ENCODE measurements at places on chromosomes 7 and 10.

DNA sequence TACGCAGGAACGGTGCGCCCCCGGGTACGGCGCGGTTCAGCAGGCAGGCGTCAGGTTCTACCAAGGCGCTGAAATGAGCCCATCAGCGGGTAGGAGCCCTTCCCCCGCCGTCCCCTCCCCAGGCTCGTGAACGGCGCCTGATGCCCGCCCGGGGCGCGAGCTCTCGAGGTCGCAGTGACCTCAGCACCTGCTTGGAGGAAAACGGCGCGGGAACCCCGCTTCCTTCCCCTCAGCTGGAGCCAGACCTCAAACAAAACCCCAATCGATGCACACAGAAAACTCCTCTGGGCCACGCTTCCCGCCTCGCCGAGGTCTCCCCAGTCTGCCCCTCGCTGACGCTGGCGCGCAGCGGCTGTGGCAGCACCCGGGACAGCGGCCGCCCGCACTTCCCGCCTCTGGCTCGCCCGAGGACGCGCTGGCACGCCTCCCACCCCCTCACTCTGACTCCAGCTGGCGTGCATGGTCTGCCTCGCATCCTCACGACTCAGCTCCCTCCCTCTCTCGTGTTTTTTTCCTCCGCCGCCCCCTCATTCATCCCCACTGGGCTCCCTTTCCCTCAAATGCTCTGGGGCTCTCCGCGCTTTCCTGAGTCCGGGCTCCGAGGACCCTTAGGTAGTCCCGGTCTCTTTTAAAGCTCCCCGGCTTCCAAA, 514 bp upstream of the GAD2 start:
- no peak for DNase-seq

GRCh38 chr7:2266911-2267310, 24.9 kb downstream of the NUDT1 start:
- DNase-seq = peak; percentile 36

DNA sequence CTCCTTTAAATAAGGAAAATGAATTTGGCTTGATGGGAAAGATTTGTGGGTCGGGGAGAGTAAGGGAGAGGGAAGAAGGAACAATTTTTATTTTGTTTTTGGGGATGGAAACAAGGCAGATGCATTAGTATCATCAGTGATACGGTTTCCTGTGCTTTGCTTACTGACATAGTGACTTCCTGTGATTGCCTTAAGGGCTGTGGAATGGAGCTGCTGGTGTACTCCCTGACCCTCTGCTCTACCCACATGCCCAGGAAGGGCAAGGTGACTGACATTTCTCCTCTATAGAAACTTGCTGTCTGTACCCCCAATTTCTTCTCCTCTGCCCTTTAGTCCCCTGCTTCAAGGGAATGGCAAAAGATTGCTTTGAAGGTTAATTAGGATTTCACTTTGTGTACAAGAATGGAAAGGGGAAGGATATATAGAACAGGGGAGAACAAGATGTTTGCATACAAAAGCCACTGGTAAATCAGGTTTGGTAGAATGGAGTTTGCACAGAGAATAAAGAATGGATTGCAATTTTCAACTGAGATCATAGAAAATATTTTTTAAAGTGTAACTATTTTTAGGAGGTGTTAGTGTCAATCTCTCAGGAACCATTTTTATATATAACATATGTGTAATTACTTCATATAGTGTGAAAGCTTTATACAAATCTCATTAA, 129.0 kb upstream of the AGR3 start:
- no peak for DNase-seq

DNA sequence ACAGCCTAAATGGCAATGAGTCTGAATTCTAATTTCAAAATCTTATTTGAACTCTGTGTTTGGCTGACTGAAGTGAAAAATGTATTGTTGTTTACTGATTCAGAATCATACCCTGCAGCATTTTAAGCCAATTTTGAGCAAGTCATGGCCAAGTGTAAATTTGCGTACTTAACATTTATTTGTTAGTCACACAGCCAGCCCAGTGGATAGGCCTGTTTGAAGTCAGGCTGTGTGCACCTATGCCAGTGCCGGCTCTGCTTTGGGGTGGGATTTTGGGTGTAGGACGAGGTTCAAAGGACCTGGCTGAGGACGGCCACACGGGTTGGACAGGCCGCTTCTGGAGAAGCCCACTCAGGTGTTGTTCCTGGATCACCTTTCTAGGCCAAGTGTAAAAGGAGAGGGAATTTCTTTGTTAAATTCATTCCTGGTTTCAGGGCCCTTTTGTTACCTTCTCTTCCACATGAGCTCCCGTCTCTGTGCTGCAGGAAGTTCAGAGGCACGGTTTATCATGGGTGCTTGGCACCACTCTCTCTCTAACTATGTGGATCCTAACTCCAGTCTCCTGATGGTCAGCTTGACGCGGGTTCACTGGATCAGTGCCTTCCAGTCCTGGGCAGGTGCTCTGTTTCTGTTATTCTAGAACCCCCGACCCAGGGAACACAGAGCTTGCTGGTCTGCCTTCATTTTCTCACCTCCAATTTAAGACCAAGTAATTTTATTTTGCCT, 84.7 kb downstream of the CCNY start:
- no peak for DNase-seq

DNA sequence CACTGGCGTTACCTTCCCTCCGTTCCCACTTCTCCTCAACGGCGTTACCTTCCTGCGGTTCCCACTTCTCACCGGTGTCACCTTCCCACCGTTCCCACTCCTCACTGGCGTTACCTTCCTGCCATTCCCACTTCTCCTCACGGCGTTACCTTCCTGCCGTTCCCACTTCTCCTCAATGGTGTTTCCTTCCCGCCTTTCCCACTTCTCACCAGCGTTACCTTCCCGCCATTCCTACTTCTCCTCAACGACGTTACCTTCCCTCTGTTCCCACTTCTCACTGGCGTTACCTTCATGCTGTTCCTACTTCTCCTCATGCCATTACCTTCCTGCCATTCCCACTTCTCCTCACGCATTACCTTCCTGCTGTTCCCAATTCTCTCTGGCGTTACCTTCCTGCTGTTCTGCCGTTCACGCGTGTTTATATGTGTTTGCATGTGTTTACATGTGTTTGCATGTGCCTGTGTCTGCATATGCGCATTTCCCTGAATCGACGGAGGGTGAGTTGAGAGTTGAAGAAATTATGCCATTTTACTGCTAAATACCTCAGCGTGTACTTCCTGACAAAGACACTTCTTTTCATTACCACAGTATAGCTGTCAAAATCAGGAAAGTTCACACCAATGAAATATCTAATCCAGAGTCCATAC, 23.2 kb upstream of the CFAP46 start:
- DNase-seq = no peak

GRCh38 chr10:105139363-105139896, 498.3 kb downstream of the SORCS3 start:
- no peak for DNase-seq

DNA sequence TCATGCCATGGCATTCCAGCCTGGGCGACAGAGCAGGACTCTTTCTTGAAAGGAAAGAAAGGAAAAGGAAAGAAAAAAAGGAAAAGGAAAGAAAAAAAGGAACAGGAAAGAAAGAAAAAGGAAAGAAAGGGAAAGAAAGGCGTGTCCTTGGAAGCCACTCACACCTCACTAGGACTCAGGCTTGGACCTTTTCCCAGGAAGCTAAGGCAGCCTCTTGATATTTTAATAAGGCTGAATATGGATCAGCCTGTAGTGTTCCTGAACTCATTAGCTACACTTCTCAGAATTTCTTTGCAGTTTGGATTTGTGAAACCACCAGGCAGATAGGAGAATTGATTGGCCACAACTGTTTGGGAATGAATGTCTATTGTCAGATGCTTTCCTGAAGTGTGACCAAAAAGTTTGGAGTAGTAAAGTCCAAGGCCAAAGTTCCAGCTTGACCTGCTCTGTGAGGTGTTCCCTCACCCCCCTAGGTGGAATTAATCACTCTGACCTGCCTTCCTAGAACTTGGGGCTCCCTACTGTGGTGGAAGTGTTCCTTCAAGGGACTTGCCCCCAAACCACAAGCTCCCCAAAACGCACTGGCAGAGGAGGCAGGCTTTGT, 7.1 kb upstream of the MALSU1 start:
- no peak for DNase-seq

GRCh38 chr7:40200791-40201190, 66.0 kb downstream of the SUGCT start:
- DNase-seq = no peak

- no peak for DNase-seq
These were observed 341.7 kb downstream of the PRPF18 start for GRCh38 chr10:13928451-13928850.

GRCh38 chr7:126608339-126608776, 644.4 kb downstream of the GRM8 start:
- no peak for DNase-seq

GRCh38 chr10:132243626-132244025, 56.9 kb downstream of the DPYSL4 start:
- DNase-seq = no peak

DNA sequence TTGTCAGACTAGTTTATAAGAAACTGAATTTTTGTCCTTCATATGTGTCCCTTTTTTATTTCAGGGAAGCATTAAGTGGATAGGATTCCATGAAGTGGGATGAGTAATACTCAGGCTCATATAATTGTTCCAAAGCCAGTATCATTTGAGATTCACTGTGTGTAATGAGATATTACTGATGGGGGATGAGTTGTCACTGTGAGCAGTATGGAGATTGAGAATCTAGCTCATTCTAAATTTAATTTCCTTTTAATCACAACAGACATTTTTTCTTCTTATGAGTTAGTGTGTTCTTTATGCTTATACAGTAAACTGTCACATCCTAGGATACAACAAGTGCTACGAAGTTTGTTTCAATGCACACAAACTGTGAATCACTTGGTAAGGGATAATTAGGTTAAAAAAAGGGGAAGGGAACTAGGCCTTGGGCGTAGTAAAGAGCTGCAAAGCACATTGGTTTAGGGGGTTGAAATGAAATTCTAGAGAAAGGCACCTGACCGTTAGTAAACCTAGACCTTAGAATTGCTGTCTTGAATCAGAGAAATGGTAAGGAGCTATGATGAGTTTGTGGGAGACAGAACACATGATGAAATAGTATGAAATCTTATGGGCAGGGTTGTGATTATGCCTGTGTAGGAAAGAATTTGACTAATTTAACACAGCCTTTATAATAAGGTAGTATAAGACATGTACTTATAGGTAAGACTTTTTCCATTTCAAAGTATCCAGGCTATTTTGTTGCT, 153.4 kb downstream of the MLLT10 start:
- no peak for DNase-seq

GRCh38 chr7:19971956-19972355, 198.5 kb upstream of the TMEM196 start:
- no peak for DNase-seq

DNA sequence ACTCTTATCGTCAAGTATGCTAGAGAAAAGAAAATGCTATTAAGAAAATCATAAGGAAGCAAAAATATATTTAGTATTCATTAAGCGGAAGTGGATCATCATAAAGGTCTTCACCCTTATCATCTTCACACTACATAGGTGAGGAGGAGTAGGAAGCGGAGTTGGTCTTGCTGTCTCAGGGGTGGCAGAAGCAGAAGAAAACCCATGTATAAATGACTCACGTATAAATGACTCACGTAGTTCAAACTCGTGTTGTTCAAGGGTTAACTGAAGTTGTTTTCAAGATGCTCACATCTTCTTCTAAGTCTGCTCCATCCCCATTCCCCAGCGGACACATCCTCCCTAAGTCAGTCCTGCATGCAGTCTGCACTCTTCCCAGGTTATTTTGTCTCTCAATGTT, 72.4 kb downstream of the SFMBT2 start:
- DNase-seq = no peak

GRCh38 chr7:28813243-28813962, 144.7 kb downstream of the TRIL start:
- no peak for DNase-seq
